ENCODE measurements at places on chromosomes 7 and 10. TPM values are rescaled to one million over a fixed set of nuclear protein-coding genes. Genes with fewer than 3 reads are reported as not detected.

The SLC16A9 gene
- polyA plus RNA-seq, result 0.04 TPM

- DNase-seq, result no peak
These were observed 1.6 kb downstream of the CAMK1D start for GRCh38 chr10:12350925-12351324.

The SCART1 gene
- 0.37 TPM for polyA plus RNA-seq

GRCh38 chr7:7231000-7231399, 48.7 kb downstream of the C1GALT1 start:
- no peak for DNase-seq

GRCh38 chr10:132841615-132841975, 55.6 kb upstream of the NKX6-2 start:
- no peak for DNase-seq

DNA sequence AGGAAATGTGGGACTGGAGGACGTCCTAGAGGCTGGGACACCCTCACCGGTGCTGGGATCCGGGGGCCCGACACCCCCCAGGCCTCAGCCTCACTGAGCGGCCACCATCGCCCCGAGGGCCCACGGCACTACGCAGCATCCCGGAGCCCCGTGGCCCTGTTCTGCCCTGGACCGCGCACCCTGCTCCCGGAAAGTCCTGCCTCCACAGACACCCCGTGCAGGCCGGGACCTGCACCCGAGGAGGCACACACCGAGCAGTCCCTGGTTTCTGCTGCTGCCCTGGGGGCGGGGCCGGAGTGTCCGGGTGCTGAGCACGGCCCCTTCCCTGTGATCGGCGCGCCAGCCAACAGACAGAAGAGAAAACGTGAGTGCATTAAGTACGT, 18.1 kb upstream of the KNDC1 start:
- DNase-seq, result no peak

DNA sequence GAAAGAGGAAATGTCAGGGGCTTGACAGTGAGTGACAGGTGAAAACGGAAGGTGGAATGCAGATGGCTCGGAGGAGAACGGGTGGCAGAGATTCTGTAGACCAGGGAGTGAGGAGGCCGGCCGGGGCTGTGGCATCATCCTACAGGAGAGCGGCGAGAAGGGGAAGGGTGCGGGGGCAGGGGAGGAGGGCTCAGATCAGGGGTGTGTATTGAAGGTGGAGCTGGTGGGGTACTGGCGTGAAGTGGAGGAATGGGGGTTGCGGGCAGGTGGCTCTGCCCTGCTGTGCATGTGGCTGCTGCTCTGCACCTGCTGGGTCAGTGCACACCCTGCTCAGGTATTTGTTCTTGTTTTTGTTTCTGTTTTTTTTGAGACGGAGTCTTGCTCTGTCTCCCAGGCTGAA, 470.8 kb upstream of the FOXK1 start:
- DNase-seq, result no peak

DNA sequence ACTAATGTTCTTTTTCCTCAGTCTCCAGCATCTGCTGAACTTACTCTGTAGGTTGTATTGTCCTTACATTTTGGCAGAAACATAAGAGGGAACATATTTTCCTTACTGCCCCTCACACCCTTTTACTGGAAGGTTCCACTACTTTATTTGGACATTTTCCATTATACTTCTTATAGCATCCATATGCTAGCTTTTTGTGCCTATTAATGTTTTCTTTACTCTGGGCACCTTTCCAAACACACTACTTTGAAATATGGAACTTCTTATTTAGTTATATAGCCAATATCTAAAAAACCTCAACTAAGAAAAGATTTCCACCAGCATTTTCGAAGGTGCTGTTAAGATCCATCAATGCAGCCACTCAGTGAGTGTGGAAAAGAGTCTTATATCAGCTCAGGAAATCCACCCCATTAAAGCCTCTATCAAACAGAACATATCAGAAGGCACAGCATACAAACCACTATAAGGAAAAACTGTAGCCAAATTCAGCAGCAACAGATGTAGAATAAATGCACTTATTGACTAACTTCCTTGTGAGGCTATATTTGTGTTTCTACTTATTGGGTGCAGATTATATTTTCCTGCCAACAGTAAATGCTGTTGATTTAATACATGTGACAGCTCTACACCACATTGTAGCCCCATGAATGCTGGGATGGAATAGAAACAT, 272.5 kb upstream of the SEMA3E start:
- no peak for DNase-seq

The NAT16 gene
- 0.12 TPM for polyA plus RNA-seq

DNA sequence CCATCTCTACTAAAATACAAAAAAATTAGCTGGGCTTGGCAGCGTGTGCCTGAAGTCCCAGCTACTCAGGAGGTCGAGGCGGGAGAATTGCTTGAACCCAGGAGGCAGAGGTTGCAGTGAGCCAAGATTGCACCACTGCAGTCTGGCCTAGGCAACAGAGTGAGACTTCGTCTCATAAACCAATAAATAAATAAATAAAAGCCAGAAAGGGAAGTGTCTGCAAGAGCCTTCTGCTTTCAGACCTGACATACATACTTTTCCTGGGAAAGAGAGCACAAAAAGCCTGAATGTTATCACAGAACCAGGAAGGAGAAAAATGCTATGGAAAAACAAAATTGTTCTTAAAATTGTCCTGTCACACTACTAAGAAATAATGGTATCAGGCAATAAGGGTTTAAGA, 4.1 kb upstream of the KIF5B start:
- no peak for DNase-seq

DNA sequence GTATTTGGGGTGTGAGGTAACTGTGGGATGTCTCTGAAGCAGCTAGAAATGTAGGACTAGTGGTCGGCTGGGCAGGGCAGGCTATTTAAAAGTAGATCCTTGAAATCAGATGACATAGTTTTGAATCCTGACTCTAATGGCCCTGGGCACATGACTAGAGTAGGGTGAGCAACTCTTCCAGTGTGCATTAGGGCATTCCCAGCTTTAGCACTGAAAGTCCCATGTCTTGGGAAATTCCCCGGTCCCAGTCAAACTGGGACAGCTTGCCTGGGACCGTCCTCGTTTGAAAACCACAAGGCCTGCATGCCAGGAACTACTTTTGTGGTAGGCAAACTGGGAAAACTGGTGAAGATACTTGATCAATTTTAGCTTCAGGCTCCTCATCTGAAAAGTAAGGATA, 255.3 kb downstream of the PTEN start:
- no peak for DNase-seq

- DNase-seq, result no peak
These were observed 82.5 kb downstream of the DIP2C start for GRCh38 chr10:606762-607544.

DNA sequence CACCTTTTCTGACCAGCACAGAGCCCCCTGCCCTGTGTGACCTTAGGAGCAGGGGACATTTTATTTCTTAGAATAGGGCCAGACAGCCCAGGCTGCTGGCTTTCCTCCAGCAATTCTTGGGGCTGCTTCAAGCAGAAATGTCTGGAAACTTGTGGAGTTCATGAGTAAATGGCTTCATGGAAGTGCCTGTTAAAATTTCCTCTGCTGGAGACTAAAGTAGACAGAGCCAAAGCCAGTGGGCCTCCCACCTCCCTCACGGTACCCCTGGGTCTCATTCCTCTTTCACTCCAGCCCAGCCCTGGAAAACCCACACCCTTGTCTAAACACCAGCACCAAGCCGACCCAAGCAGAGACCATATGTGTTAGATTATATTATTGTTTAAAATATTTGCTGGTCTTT, 505.5 kb upstream of the ZMIZ1 start:
- DNase-seq, result no peak

GRCh38 chr10:64156166-64156565, 635.0 kb downstream of the REEP3 start:
- no peak for DNase-seq

- peak; percentile 77 for DNase-seq
These were observed 49.7 kb downstream of the DNAJC12 start for GRCh38 chr10:67788028-67788886.

Measured in A549 (cell line).